NCI-H2107 (cell line): ENCODE measurements at places on chromosomes 3 and 15.

GRCh38 chr3:128693696-128694095 lies 32.3 kb upstream of the RAB7A start:
- no peak for DNase-seq

DNA sequence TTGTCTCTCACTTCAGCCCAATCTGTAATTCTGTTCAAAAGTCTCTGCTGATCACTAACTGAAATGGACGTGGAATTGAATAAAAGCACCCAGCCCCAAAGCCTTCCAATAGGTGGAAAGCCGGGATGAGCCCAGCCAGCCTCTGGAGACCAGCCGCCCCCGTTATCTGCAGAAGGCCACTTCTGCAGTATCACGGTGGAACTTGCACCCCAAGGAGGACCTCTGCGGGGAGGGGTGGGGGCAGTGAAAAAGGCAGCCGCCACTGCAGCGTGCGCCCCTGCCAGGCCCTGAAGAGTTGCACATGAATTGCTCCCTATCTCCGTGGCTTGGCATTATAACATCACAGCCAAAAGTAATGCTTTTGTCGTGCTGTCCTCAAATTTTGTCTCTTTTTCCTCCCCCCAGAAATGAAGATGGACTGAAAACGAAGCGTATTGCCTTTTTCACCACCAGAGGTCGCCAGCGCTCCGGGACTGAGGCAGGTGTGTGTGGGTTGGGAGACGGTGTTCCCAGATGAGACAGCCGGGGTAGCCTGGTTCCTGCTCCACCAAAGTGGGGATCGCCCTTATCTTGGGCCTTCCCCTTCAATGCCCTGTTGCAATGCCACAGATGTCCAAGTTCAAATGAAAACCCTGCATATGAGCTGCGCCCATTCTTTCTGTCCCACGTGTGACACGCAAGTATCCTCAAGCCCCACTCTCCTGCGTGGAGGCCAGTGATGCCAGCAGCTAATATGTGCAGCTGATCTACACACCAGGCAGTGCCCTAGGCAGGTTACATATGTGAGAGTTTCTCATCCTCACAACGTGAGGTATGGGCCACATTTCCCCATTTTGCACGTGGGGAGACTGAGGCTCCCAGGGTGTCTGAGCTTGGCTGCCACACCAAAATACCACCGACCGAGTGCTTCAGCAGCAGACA lies 96.0 kb downstream of the LRRK1 start:
- peak; percentile 17 for DNase-seq

DNA sequence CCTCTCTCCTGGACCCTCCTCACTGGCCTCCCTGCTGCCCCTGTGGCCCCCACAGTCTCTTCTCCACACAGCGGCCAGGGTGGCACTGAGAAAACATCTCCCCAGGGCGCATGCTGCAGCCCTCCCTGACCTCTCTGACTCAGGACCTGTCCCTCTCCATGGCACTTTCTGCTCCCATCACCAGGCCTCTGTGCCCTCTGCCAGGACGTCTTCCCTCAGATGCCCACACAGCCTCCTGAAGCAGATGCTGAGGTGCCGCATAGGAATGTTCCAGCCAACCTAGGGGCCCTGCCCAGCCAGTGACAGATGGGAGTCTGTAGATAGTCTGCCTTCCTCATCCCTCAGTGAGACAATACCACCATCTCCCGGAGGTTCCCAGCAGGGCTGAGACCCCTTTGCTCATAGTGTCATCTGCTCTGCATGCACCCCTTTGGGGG lies 8.7 kb downstream of the MYL3 start:
- no peak for DNase-seq

- no peak for DNase-seq
These were observed 124.7 kb downstream of the WNT5A start for GRCh38 chr3:55362210-55362960.

DNA sequence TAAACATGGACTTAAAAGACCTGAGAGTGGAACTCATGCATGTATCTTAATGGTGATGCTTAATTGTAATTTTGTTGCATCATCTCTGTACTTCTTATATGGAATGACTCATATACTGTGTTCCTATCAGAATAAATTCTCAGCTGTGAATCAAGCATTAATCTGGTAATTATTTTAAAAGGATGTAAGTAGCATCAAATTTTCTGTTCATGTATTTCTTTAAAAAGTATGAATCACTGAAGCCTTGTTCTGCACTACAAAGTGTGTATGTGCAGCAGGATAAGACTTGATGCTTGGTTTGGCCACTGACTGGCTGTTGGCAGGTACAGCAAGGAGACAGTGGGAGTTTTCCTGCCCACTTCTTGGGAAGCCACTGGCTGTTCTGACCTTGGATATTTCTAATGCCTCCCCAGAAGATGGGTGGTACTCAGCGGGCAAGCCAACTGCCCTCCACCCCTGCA lies 123.9 kb downstream of the ANO10 start:
- no peak for DNase-seq

DNA sequence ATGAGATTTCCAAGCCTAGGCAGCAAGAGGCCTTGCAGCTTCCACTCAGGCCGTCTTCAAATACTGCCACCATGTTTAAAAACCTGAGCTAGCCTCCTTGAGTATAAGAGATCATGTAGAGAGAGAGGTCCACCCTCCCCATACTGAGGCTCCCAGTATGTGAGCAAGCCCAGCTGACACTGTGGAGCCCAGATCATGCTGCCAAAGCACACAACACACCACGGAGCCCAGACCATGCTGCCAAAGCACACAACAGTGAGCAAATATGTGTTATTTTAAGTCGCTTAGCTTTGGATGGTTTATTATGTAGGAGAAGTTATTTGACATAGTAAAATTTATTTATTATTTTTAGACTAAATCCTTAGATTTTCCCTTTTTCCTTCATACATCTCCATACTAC lies 333.7 kb downstream of the CTNNB1 start:
- no peak for DNase-seq

GRCh38 chr3:151794080-151794479 lies 19.8 kb upstream of the AADAC start:
- no peak for DNase-seq

GRCh38 chr15:38061856-38062649 lies 127.6 kb downstream of the TMCO5A start:
- DNase-seq: no peak

DNA sequence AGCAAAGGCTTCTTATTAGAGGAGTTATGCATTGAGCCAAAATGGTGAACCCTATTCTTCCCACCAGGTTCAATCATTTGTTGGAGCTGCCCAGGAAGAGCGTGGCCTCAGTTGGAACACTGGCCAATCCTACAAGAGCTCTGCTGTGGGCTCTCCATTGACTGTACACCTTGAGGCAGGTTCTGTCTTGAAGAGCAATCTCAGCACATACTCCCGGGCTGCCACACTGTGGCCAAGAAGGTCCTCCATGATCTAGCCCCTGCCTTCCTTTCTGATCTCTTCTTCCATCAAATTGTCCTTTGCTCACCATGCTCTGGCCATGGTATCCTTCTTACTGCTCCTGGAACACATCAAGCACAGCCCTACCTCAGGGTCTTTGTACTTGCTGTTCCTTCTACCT lies 5.7 kb upstream of the SUMF1 start:
- no peak for DNase-seq

GRCh38 chr15:82750831-82751180 lies 41.1 kb upstream of the AP3B2 start:
- DNase-seq: no peak

DNA sequence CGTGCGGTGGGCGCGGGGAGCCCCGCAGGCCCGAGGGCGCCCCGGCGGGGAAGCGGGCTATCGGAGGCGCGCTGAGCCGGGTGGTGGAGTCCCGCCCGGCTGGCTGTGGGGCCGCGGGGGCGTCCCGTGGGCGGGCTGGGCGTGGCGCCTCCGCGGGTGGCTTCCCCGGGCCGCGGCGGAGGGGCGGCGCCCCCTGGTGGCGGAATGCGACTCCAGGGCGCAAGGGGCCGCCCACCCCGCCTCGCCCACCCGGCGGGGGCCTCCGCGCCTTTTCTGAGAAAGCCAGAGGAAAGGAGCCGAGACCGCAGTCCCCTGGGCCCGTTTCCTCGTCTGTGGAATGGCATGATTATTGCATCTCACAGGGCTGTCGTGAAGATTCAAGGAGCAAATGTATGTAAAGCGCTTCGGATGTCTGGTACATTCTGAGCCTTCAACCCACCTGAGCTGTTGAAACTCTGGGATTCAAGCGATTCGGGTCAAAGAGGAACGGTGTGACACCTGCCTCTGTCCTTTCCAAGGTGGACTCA lies 31.9 kb upstream of the RAB6B start:
- no peak for DNase-seq

DNA sequence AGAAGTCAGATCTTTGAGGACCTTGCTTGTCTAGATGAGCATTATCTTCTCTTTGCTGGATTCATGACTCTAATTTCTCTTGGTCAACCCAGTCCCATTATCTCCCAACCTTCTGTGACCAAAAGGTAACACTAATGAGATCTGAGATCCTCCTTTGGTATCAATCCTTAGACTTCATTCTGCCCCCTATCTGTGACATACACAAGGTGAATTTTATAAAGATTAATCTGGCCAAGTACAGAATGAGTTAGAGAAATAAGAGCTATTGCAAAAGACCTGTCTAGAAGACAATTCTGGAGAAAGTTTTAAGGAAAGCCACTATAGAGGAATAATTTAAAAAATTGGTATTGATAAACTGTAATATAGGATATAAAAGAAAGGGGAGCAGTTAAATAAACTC lies 113.8 kb upstream of the KCNMB2 start:
- no peak for DNase-seq

DNA sequence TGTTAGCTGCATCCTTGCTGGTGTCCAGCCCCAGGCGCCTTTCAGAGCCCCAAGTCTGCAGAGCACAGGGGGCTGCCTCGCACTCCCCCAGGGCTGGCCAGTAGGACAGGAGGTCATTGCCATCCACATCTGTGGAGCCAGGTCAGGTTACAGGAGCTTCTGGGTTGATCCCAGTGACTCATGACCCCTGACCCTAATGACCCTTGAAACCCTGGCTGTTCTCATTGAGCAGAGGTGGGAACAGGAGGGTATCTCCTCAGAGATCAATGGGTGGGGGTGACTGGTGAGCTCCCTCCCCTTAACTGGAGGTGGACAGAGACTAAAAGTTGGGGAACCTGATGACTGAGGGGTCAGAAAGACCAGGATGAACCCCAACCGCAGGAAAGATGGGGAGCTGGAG lies 6.1 kb upstream of the SLC26A6 start:
- DNase-seq: no peak

- DNase-seq: no peak
These were observed 63.4 kb upstream of the CSPG4 start for GRCh38 chr15:75776065-75776423.

- DNase-seq: no peak
These were observed 1.5 kb upstream of the LIMD1 start for GRCh38 chr3:45592830-45593707.

GRCh38 chr3:46049093-46049492 lies 21.8 kb upstream of the XCR1 start:
- no peak for DNase-seq

DNA sequence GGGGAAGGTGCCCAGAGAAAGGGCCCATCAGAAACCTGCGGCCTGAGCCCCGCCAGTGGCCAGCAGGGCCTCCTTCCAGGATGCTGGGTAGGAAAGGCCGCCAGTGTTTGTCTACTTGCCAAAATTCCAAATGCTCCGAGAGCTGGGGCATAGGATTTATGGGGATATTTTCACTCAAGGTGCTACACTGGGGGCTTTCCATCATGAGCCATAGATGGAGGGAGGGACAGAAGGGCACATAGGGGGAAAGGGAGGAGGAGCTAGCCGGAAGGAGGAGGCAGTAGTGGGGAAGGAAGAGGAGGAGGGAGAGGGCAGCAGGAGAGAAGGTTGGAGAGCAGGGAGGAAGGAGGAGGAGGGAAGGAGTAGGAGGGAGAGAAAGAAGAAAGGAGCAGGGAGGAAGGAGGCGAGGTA lies 494.7 kb upstream of the PROK2 start:
- DNase-seq: no peak

GRCh38 chr15:71934446-71934845 lies 124.1 kb downstream of the NR2E3 start:
- no peak for DNase-seq

DNA sequence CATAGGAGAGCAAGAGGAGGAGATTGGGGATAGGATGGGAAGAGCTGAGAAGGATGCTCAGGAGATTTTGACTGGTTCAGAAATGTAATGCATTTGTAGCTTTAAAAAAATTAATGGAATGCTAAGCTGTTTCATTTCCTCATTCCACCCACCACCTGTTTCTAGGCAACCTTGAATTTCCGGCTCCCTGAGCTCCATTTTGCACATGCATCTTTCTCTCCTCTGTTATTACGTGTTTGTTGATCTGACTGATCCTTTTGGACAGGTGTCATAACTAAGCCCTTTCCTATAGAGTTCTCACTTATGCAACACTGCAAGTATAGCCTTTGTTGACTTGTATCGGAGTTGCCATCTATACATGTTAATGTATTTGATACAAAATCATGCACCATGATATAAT lies 4.3 kb downstream of the TMPRSS7 start:
- no peak for DNase-seq

- no peak for DNase-seq
These were observed 1.4 kb downstream of the FYTTD1 start for GRCh38 chr3:197750858-197751737.
